ENCODE measurements at places on chromosomes 6 and 20.

DNA sequence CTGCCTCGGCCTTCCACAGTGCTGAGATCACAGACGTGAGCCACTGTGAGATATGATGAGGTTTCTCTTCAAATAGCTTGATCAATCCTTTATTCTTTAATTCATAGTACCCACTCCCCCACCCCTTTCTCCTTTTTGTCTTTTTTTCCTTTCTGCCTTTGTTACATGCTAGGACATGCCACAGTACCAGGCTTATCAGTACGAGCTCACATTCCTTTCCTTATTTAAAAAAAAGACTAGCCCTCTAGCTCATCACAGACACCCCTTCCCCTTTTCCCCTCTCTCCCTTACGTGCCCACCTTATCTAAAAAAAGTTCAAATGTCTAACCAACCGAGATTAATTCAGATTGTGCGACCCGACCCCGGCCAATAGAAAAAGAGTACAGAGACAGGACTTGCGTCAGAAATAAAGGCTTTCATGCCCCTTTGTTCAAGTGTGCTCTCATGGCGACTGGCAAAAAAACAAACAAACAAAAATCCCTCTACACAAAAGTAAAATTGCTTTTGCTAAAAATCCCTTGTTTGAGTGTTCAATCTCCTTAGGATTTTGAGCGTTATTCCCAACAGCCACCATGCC, 49.2 kb downstream of the MRAP2 start:
- peak; percentile 62 for DNase-seq

DNA sequence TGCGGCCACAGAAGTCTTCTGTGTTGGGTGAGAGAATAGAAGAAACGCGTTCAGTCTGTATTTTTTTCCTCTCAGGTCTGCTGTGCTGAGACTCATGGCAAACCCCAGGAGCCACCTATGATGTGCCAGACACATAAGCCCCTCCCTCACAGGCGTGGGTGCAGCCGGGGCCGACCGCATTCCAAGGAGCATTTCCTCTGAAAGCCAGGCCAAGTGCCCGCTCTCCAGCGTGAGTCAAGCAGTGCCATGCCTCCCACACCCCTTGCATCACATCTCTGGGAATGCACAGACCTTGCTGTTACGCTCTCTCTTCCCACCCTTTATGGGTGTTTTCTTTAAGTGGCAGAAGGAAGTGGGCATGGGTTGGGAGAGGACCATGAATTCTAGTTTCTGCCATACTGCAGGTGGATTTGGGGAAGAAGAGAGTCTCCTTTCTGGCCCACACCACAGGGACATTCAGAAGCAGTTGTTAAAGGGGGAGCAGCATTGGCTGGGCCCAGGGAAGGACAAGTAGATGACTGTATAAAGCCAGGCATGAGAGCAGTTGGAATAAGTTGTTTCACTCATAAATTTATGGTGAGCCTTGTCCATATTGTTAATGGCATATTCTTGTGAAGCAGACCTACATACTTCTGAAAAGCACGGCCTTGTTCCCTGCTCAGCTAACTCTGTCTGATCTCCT, 37.1 kb upstream of the TFAP2A start:
- DNase-seq = no peak

DNA sequence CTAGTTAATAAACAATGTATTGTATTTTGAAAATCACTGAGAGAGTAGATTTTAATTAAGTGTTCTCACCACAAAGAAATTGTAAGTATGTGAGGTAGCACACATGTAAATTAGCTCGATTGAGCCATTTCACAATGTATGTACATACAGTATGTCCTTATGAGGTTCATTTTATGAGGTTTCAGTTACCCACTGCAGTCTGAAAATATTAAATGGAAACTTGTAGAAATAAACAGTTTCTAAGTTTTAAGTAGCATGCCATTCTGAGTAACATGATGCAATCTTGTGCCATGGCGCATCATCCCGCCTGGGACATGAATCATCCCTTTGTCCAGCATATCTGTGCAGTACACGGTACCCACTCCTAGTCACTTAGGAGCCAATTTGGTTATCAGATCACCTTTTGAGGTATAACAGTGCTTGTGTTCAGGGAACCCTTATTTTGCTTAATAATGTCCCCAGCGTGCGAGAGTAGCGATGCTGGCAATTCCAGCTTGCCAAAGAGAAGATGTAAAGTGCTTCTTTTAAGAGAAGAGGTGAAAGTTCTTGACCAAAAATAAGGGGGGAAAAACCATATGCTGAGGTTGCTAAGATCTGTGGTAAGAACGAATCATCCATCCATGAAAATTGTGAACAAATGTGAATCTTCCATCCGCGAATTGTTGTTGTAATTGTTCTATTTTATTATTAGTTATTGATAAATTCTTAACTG, 64.7 kb downstream of the KCNS1 start:
- DNase-seq = peak; percentile 35

GRCh38 chr6:14791526-14791925, 454.3 kb upstream of the JARID2 start:
- DNase-seq = no peak

GRCh38 chr6:42104095-42104803, 38.2 kb downstream of the C6orf132 start:
- no peak for DNase-seq

GRCh38 chr6:90264561-90264960, 32.1 kb downstream of the BACH2 start:
- DNase-seq = no peak

Data from NCI-H1930 (cell line).